Mesothelial cell of epicardium (in vitro differentiated cells): ENCODE measurements at places on chromosomes 1 and 21. TPM values are rescaled to one million over a fixed set of nuclear protein-coding genes. Genes with fewer than 3 reads are reported as not detected.

- no peak for DNase-seq
- H3K4me1 ChIP-seq = peaks cover 41% of the 10 kb centered on the region
- no peak overlapping the region for H3K4me3 ChIP-seq
- H3K27ac ChIP-seq = peak overlapping the region; percentile 13
- no peaks in the 10 kb centered on the region for H3K27me3 ChIP-seq
Observed at GRCh38 chr1:227889047-227889862, 58.5 kb downstream of the WNT9A start.

DNA sequence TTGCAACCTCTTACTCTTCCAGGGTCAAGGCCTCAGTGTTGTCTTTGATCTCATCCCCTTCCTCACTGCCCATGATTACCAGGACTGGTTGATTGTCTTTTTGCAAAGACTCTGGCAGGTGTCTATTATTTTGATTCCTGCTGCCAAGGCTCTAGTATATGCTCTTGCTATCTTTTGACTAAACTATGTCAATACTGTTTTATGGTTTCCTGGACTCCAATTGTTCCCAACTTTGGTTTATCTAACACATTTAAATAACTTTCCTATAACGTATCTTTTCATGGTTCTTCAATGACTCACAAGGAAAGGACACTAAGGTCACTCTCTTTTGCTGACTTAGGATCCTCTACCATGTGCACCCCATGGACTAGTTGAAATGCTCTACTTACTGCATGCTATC lies 141.5 kb downstream of the PTPRC start:
- no peak for DNase-seq
- H3K4me1 ChIP-seq = no peaks in the 10 kb centered on the region
- H3K4me3 ChIP-seq = no peak overlapping the region
- no peaks in the 10 kb centered on the region for H3K27me3 ChIP-seq

Gene ELAPOR1
- total RNA-seq = 0.34 to 0.86 TPM (median 0.80 TPM) in 3 replicates

Gene SLC6A17
- total RNA-seq = 1.4 to 1.6 TPM (median 1.6 TPM) in 3 replicates

Gene REN
- total RNA-seq = 0.29 to 0.41 TPM in 2 of 3 replicates, not detected in the other

Gene IGFN1
- 0.93 to 1.6 TPM (median 1.0 TPM) in 3 replicates for total RNA-seq
